Pons (tissue), 1 donor: ENCODE measurements at places on chromosomes 11 and 22.

DNA sequence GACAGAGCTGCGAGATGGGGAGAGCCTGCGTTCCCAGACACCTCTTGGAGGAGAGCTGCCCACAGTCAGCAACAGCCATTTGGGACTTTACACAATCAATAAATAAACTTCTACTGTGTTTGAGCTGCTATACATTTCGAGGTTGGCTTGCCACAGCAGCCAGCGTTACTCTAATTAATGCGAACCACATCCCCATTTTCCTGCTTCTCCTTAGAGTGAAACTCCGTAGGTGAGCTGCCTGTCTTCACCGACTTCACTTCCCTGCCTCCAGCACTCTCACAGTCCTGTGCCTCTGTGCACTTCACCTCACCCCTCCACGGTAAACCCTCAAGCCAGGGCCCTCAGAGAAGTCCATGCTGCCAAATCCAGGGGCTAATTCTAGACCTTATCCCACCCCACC, 5.9 kb upstream of the SLC22A12 start:
- DNase-seq = no peak

DNA sequence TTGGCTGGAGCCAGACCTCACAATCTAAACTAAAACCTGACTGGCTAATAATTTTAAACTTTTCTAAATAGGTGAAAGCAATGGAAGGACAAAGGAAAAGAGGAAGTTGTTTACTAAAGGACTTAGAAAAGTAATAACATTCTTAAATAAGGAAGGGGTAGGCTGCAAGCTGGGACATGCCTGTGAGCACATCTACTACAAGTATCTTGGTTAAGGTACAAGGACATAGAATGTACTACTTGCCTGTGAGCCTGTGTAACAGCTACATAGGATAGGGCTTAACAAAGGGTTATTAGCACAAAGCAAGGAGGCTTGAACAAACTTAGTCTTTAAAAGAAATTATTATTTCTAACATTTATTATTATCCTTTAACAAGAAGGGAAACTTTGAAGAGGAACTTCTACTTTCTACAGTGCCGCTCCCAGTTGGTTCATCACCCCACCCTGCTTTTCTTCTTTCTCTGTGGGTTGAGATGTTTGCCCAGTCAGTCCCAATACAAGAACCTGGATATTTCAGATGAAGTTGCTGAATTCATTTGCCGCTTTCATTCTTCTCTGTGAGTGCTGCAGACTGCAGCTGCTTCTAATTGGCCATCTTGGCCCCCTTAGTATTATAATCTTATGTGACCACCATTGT, 87.5 kb downstream of the PRMT3 start:
- peak; percentile 28 for DNase-seq

- no peak for DNase-seq
Measured at GRCh38 chr11:78419327-78419726, 1.7 kb upstream of the GAB2 start.

DNA sequence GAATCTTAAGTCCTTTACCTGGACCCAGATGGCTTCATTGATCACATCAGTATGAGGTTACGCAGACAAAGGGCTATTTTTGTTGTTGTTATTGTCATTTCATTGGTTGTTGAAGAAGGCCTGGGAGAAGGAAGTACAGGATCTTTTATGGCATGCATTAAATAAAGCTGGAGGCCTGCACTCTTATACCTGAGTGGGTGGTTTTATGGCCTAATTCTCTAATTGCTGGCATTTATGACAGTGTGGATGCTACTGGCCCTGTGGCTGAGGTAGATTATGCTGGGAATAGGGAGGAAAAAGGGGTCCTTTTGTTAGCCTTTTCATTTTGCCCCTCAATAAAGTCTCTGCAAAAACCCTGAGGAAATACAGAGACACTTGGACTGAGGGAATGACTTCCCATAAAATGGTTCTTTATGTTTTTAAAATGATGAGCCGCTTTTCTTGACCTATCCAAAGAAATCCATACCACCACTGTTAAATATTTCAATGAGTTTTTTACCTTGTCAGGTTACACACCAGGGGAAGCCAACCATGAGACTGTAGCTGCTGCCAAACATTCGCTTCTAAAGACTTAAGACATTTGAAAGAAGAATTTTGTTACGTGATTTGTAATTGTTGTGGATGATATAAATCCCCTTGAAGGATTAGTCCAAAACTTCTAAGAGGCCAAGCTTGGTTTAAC, 6.8 kb downstream of the KMT2A start:
- no peak for DNase-seq

DNA sequence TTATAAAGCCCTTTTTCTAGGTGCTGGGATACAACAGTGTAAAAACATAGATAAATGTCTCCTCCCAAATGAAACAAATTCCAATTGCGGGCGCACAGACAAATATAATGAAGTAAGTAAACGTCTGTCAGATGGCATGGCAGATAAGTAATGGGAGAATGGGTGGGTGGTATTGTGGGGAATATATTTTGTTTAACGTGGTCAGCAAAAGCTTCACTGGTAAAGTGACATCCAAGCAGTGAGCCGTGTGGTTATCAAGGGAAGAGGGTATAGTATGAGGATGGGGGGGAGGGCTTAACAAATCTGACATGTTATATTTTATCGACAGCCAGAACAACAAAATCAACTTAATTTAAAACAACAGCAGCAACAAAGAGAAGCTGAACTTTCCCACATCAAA, 1.2 kb downstream of the SVIP start:
- no peak for DNase-seq

DNA sequence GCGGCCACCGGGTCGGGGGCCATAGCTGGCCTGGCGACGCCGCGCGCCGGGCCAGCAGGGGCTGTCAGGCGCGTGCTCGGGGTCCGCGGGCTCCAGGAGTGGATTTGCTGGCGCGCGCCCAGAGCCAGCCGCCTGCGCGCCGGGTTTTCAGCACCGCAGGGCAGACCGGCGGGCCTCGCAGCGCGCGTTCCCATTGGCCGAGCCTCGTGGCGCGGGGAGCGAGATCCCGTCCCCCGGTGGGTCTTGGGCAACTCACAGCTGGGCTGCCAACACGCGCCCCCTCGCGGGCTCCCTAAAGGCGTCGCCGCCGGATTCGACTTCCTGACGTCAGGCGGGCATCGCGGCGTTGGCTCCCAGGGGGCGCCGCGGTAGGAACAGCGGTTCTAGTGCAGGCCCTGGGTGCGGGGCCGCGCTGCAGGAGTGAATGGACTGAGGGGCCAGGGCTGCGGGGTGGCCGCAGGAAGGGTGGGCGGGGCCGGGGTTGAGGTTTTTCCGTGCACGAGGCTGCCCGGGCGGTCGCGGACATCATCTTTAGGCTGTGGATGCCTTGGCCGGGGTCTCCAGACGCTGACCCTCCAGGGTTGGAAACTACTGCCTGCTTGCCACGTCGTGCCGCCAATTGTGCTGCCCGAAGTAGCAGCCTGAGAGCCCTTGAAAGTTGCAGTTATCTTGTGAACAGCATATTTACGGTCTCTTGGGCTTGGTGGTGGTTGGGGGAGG, at the start of gene FADS1:
TSS of gene FADS1 (minus strand) at position 268 of the 720 bp plus-strand sequence. CDS start at position 194, 74 bp downstream.
- peak; percentile 91 for DNase-seq

DNA sequence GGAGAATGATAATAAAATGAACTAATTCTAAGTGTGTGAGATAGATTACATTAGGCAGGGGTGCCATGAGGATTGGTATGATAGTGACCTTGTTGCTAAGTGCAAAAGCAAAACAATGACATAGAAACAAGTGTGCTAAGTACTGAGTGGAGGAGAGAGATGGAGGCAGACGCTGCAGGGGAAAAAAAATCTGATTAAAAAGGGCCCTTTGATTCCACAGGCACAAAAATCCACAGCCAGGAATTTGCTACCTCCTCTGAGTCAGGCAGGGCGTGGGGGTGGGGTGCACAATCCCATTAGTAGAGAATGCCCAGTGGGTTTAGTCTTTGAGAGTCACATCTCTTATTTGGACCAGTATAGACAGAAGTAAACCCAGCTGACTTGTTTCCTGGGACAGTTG, at the start of gene CNTF:
TSS of gene CNTF (plus strand) at position 322 of the 400 bp plus-strand sequence. CDS start 88 bp downstream, outside the sequence.
- no peak for DNase-seq

DNA sequence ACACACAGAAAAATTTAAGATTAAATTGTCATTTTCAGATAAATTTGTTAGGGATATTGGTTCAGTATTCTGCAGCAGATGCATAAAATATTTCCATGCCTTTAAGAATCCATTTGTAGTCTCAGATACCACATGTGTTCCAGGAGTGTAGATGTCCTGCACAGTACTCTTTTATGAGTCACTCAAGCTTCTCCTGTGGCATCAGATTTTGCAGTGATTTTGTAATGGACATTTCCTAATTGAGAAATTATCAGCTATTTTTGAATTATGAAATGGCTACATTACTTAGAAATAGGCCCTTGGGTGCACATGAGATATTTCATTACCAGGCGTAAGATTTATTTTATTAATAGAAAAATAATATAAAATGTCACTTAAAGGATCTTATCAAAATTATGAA, 18.9 kb downstream of the MMP3 start:
- DNase-seq = no peak

- DNase-seq = peak; percentile 72
Measured at GRCh38 chr11:65640483-65641296, 2.8 kb downstream of the SIPA1 start.

DNA sequence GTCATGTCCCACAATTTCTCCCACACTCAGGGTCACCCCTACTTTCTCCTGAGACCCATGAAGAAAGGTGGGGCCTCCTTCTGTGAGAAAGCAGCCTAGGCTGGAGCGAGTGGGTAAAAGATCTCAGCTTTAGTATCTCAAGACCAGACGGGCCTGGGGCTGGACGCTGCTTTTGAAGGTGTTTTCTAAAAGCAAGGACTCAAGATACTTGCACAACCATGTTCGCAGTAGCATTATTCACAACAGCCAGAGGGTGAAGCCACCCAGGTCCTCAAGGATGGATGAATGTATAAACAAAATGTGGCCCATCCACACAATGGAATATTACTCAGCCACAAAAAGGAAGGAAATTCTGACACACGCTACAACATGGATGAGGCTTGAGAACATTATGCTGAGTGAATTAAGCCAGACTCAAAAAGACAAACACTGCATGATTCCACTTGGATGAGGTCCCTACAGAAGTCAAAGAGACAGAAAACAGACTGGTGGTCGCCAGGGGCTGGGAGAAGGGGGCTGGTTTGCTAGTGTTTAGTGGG, 10.6 kb downstream of the SHANK2 start:
- no peak for DNase-seq

- DNase-seq = peak; percentile 17
Measured at GRCh38 chr11:121829159-121829643, 286.8 kb downstream of the BLID start.

- DNase-seq = no peak
Measured at GRCh38 chr22:26737262-26737661, 79.9 kb downstream of the MIAT start.

GRCh38 chr22:21450320-21450831, 16.8 kb upstream of the TMEM191C start:
- DNase-seq = no peak

- peak; percentile 79 for DNase-seq
Measured at GRCh38 chr11:65504674-65505465, 6.0 kb downstream of the MALAT1 start.

DNA sequence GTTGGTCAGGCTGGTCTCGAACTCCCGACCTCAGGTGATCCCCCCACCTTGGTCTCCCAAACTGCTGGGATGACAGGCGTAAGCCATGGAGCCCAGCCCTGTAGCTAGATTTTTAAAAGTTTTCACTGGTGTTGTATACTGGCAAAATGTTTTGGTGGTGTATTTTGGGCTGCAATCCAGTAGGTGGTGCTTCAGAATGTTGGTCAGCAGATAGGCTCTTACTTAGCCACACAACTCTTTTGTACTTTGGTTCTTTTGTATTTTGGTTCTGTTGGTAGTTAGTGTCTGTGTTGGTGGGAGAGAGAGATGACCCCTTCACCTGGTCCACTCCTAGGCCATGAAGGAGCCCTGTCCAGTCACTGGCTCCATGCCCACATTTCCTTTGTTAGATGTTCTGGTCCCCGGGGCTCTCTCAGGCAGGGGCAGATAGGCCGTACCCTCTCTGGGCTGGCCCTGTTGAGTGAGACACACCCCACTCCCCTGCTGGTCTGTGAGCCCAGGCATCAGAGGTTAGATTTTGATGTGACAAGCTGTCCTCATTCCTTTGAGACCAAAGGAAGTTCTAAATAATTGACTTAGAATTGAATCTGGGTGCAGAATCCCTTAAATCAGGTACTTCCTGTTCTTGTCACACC, 123.8 kb downstream of the DDX10 start:
- no peak for DNase-seq

DNA sequence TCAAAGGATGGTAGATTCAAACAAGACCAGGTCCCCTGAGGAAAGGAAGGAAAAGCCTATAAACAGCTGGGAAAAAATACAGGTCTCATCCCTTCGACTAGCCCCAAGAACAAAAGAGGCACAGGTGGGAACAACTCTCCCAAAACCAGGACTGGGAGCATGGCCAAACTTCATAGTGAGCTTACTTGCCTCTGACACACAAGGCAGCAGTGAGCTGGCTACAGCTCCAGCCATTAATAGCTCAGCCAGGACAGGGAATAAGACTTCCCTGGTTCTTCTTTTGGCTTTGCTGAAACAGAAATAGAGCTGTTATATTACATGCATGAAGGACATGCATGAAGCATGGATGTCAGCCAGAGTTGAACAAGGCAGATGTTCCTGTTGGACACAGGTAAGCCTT, at the start of gene OR10A2:
TSS of gene OR10A2 (plus strand) at position 97 of the 400 bp plus-strand sequence. CDS start 6,698 bp downstream, outside the sequence.
- DNase-seq = peak; percentile 31

GRCh38 chr11:2096919-2097301, 42.3 kb downstream of the IGF2 start:
- no peak for DNase-seq

DNA sequence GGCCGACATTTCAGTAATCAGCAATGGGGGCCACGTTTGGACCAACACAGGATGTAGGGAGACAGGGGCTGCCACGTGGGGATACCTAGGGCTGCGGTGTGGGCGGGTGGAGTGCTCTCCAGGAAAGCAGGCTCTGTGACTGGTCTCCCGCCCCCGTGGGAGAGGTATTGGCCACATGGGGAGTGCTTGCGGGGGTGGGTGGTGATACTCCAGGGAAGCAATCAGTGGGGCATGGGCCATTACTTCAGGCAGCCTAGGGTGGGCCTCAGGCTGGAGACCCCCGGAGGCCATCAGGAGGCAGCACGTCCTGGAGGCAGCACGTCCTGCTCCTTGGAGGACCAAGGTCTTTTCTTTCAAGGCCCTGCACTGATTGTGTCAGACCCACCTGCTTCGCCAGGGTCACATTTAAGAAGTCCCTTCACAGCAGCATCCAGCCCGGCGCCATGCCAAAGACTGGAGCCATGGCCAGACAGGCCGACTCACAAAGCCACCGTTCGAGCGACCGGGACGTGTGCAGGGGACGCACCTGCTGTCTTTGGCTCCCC, 3.0 kb upstream of the MUC2 start:
- no peak for DNase-seq

DNA sequence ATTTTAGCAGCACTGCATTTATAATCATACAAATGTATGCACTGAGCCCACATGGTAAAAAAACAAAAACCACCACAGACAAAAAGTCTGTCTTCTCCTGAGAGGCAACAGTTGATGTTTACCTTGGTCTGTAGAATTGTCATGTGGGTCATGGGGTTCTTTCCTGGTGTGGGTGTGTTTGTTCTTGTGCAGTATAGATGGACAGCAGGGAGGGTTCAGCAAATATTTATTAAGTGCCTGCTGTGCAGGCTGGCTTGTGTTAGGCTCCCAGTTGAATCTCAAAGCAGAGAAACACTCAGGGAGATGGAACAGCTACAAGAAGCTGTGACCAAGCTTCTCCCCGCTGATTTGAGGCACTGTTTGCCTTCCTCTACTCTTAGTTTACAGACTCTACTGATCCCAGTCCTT, 82.2 kb downstream of the PISD start:
- DNase-seq = no peak
